Memory B cell (primary cell): ENCODE measurements at places on chromosomes 1 and 21.

DNA sequence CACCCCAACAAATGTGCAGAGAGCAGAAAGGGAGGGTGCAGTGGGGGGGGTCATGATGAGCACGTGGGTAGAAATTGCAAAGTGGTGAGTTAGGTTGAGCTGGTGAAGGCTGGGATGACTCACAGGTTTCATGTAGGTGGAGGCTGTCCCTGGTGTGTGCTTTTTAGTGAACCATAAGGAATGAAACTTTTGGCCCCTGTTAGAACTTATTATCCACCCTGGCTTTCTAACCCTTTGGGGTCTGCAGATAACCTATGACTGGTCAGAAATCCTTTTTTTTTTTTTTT, 46.9 kb downstream of the DOP1B start:
- no peak for DNase-seq

DNA sequence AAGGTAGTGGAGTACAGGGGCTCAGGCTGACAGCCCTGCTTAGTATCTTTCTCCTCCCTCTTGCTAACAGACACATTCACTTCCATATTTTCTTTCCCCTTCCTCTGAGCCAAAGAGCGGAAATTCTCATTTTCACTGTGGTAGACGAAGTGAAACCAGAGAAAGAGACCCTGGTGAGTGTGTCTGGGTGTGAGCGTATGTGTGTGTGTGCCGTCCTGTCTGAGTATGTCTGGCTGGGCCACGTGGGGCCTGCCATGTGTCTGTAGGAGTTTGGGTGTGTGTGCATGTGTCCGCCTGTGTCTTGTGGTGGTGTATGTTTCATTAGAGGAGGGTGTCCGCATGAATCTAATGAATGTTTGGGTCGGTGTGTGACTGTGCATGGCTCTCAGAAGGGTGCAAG, 1.7 kb downstream of the COL8A2 start:
- DNase-seq, result peak; percentile 49

DNA sequence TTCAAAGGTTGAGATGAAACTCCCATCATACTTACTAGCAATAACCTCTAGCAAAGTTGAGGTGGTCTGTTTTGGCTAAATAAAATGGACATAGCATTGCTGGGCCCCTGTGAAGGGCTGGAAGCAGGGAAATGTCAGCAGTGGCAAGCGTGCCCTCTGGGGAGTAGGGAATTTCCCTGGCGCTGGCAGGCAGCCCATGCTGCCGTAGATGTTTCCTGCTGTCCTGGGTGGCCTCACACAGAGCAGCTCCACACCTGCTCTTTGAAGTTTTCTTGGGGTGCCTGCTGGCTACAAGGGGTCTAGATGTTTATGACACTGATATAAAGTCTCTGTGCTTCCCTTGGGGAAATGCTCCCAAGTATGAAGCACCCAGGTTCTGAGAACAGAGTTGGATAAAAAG, 30.2 kb downstream of the ADARB1 start:
- peak; percentile 22 for DNase-seq

GRCh38 chr1:177897281-177897997, 72.4 kb downstream of the SEC16B start:
- DNase-seq, result no peak

- DNase-seq, result peak; percentile 46
These were observed 580 bp downstream of the INKA2 start for GRCh38 chr1:111738436-111739193.

DNA sequence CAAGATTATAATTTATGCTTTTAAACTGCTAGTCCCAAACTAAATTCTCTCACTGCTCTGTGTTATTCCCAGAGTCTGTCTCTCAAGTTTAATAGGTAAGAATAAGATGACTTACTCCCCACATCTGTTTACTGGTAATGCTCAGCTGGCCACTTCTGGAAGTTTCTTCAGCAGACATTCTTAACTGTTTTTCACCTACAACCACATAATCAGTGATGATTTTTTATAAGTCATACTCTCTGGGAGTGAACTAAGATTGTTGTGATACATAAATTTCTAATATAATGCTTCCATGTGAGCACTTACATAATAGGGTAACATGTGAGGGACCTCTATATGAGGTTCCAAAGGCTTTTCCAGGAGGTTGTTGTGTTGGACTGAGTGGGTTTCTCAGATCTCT, 8.7 kb downstream of the SLAMF7 start:
- DNase-seq, result no peak

DNA sequence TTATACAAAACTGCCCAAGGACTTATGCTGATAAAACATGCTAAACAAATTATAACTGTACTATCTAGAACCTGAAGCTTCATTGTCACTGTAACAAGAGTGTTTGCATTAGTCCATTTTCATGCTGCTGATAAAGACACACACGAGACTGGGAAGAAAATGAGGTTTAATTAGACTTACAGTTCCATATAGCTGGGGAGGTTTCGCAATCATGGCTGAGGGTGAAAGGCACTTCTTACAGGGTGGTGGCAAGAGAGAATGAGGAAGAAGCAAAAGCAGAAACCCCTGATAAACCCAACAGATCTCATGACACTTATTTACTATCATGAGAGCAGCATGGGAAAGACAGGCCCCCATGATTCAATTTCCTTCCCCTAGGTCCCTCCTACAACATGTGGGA, 100.4 kb downstream of the SPATA6 start:
- DNase-seq, result no peak

DNA sequence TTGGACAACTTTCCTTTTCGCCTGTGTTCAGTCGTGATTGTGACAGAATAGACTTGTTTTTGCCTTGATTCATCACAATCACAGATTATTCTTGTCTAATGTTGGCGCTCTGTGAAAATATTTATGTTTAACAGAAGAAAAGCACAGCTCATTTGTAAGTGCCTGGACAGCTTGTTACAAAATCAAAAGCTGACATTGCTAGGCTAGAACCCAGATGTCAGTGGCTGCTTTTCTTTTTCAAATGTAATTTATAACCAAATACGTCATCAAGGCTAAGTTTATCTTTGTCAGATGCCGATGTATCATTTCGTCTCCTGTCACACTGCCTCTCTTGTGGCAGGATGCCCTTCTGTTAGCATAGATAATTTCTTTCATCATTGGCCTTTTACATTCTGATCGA, 1227.3 kb downstream of the PLA2G4A start:
- DNase-seq, result no peak

GRCh38 chr21:38869946-38870345, 64.2 kb downstream of the ETS2 start:
- no peak for DNase-seq

DNA sequence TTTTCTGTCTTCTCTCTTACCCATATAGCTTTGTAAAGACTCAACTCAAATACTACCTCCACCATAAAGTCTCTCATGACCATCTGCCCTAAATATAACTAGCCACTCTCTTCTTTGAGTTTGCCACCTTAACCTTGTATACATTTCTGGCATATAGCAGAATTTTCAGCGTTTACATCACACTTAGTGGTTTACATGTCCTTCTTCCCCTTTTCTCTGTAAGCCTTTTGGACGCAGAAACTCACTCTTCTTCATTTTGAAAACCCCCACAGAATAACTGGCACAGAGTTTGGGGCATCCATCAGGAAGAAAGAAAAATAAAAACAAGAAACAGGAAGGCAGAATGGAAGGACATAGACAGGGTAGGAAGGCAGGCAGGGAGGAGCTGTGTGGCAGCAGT, 131.8 kb upstream of the DUSP10 start:
- DNase-seq, result no peak

DNA sequence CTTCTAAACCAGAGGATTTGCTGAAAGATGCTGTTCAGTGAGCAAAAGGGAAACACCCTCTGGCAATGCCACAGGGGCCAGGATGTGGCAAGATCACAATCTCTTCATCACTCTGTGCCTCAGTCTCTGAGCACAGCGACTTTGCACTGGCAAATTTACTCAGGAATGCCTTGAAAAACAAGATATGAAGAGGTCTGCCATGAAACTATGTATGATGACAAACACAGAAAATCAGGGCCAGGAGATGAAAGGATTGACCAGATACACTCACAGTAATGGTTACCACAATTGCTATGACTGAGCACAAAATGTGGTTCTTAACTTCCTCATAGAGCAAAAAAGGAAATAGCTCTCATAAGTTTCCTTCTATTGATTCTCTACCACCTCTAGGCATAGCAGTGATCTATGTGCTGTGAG, 5.8 kb downstream of the TTC13 start:
- DNase-seq, result peak; percentile 29

GRCh38 chr1:214581785-214582184, 21.2 kb upstream of the CENPF start:
- DNase-seq, result no peak

- no peak for DNase-seq
These were observed 32.6 kb upstream of the FNBP1L start for GRCh38 chr1:93415296-93415695.

DNA sequence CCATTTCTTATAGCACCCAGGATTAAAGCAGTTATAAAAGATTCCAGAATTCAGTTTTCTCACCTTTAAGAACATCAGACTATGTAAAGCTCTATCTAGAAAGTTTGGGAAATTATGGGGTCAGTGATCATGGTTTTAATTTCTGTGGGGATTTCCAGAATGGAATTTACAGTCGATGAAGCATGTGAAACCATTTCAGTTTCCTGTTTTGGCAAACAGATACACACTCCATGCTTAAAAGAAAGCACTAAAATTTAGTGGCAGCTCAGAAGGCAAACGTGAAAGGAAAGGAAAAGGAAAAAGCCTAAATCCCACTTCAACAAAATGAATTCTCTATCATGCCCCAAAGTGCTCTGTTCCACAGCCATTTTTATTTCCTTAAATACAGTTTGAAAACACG, 60.4 kb downstream of the FYB2 start:
- DNase-seq, result no peak

DNA sequence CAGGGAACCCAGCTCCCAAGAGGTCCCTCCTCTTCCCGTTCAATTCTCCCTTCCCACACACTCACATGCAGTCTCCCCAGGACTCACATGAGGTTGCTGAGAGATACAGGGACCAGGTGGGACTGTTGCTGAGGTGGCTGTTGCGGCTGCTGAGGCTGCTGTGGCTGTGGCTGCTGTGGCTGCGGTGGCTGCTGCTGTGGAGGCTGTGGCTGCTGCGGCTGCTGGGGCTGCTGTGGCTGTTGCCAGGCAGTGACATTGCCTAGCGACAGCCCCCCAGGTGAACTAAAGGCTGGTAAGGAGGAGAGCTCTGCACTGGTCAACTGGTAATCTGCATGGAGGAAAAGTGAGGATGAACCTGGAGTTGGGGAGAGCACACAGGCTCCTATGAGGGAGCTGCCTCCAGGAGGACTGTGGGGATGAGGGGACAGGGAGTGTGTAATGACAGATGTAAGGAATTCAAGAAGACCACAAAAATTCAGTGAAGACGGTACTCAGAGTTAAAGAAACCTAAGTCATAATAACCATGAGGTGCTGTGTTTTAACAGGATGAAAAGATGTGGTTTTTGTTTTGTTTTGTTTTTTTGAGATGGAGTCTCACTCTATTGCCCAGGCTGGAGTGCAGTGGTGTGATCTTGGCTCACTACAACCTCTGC, 31.8 kb downstream of the MEF2D start:
- DNase-seq, result no peak

GRCh38 chr1:43565600-43566360, 35.1 kb downstream of the PTPRF start:
- no peak for DNase-seq

- no peak for DNase-seq
These were observed 74.9 kb downstream of the PUM1 start for GRCh38 chr1:30990591-30990990.

DNA sequence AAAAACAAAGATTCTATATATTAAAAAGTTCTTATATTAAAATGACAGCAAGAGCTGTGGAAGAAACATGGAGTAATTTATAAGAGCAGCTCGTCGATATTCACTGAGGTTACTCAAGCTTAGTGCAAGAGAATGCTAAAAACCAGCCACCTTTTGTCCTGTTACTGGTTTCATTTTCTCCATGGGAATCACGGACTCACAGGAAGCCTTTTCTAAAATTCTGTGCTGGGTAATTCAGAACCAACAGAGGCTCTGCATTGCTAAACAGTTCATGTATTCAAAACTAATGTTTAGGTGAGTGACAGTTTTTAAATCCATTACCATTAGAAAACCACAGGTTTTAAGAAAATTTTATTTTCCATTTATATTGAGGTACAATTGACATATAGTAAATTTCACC, 147.8 kb upstream of the MAP1LC3C start:
- no peak for DNase-seq

- DNase-seq, result no peak
These were observed at the start of gene MTARC1 for GRCh38 chr1:220786337-220787068. MTARC1 (plus strand) TSS chr1:220786913; CDS start chr1:220786945, 32 bp downstream.

DNA sequence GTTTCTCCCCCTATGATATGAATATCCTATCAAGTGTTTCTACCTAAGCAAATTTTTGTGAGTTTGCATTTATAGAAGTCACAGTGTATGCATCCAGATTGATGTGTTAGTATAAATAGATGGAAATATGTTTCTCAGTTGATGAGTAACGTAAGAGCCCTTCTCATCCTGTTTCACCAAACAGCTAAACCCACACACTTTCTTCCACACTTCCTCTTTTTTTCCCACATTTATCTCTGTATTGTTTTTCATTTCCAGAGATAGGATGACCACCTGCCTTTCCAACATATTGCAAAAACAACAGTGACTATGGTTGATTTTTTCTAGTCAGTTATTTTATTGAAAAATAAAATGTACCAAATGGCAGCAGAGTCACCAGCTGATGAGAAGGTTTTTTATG, 490.1 kb downstream of the NEGR1 start:
- no peak for DNase-seq

DNA sequence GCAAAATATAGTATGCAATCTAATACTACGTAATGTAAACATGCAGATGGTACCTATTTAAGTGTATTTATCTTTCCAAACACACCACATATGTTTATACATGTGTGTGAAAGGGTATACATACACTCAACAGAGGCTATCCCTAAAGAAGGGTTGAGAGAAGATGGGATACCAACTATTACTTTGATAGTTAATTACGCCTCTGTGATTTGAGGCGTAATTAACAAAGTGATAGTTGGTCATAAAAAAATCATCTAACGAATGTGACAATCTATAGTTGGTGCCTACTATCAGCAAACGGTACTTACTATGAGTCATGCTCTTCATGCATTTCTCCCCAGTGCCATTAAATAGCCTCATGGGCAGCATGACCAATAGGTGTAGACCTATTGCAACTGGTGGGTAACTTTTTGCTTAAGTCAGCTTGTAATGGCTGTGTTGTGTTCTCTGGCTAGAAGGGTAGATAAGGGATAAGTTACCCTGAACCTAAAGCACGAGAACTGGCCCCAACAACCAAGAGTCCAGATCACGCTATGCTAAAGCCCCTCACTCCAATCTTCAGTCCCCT, 15.3 kb downstream of the RCAN1 start:
- no peak for DNase-seq

GRCh38 chr1:68232289-68233148, at the start of gene WLS:
WLS (minus strand) TSS chr1:68232523; CDS start chr1:68232299, 224 bp downstream.
- no peak for DNase-seq

DNA sequence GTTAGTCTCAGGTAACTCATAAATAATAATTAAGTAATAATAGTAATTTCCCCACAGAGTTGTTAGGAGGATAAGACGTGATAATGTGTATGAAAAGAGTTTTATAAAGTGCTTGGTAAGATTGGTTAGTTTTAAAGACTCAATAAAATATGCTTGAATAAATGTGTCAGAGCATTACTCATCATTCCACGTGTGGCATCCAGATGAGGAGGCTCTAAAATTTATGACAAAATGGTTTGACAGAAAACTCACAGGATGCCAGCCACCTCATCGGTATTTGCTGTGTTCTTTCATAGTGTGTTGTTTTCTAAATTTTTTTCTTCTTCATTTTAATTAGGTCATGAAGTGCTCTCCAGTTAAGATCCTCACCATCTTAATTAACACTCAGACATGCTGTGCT, 19.1 kb upstream of the SPAG17 start:
- DNase-seq, result no peak
